ENCODE measurements at places on chromosomes 6 and 20.

DNA sequence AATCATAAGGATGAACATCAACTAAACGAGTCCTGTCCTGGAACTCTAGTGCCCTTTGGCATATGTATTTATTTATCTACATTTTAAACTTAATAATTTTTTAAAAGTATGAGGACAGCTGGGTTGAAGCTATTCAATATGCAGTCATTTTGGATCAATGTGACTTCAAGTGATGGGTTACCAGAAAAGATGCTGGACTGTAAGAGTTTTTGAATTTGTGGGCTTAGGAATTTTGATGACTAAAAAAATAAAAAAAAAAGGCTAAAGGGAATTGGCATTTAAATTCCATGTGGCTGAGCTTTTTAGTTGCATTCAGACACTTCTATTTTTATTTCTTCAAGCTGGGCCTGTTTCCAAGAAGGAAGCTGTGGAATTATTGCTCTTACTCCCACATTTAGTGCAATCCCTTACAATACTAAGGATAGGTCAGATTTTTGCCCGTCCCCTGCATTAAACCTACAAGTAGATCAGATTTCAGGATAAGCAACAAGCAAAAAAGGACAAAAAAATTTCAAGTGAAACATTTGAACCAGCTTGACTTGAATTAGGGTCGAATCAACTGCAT, 704.2 kb upstream of the CITED2 start:
- peak; percentile 99 for DNase-seq

GRCh38 chr20:15564981-15565380, 1008.3 kb downstream of the KIF16B start:
- DNase-seq = no peak

DNA sequence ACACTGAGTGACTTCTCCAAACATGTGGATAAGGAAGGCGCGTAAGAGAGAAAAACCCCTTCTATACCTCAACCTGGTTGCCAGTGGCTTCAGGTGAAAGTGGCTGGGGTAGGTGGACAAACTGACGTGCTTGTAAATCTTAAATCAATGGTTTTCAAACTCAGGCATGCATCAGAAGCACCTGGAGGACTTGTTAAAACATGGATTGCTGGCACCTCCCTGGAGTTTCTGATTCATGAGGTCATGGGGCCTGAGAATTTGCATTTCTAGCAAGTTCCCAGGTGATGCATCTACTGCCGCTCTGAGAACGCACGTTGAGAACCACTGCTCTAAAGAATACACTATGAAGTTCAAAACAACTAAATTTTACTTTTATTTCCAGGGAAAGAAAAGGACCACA, 31.9 kb upstream of the TAB2 start:
- DNase-seq = no peak

DNA sequence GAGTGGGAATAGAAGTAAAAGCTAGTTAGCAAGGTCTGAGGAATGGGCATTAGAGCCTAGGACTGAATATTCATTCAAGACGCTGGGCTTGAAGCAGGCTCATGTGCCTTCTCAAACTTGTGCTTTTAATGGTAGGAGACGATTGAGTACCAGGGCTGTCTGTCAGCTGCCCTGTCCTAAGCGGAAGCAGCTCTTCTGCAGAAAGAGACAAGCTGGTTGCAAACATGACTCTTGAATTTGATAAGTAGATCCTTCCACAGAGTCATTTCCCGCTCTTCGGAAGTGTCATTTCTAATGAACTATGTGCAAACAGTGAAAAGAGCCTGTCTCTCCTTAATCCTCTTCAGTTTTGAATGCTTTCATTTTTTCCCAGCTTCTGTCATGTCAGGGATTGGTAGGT, 176.4 kb downstream of the TFAP2B start:
- no peak for DNase-seq

DNA sequence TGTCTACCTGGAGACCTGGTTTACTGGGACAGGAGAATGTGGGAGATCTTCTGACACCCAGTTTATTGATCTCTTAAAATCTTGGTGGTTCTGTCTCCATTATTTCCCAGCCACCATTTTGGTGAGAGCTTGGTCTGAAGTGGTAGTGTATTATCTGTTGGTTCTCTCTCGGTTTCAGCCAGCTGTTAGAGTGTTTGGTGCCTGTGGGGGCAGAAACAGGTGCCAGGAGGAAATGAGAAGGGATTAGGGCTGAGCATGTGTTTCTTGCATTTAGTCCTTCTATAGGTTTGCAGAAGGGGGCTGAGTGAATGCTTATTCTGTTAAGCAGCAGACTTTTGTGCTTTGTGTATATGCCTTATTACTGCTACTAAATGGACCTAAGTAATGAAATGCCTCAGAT, 9.6 kb downstream of the JARID2 start:
- DNase-seq = no peak

Data from fibroblast of skin of abdomen (primary cell).